ENCODE measurements at places on chromosomes 3 and 15.

DNA sequence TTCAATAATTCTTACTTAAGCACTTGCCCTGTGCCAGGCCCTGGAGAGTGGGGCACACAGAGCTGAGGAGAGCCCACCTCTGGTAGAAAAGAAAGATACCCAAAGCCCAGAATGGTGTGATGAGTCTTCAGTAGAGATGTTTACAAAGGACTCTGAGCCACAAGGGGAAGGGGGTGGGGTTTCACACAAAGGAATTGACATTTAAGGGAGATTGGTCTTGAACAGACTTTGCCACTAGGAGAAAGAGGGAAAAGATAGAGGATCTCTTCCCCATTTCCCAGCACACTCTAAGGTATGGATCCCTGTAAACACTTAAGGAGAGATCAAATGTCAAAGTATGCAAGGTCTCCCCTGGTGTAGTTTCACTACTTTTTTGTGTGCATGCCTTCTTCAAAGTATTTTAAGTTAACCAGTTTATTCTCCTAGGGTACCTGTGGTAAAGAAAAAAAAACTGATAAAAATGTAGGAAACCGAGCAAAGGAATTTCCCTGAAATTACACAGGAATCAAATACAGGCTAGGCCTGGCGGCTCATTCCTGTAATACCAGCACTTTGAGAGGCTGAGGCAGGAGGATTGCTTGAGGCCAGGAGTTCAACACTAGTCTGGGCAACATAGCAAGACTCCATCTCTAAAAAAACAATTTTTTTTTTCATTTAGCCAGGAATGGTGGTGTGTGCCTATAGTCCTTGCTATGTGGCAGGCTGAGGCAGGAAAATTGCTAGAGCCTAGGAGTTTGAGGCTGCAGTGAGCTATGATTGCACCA lies 117.6 kb upstream of the SKOR1 start:
- no peak for DNase-seq

GRCh38 chr15:98123834-98124233 lies 163.3 kb downstream of the ARRDC4 start:
- no peak for DNase-seq

- no peak for DNase-seq
Observed at GRCh38 chr3:167978071-167978470, 117.7 kb downstream of the GOLIM4 start.

- DNase-seq, result no peak
Observed at GRCh38 chr3:103787164-103787871, 1352.5 kb downstream of the ZPLD1 start.

GRCh38 chr3:191085091-191085490 lies 114.0 kb upstream of the OSTN start:
- DNase-seq, result no peak

DNA sequence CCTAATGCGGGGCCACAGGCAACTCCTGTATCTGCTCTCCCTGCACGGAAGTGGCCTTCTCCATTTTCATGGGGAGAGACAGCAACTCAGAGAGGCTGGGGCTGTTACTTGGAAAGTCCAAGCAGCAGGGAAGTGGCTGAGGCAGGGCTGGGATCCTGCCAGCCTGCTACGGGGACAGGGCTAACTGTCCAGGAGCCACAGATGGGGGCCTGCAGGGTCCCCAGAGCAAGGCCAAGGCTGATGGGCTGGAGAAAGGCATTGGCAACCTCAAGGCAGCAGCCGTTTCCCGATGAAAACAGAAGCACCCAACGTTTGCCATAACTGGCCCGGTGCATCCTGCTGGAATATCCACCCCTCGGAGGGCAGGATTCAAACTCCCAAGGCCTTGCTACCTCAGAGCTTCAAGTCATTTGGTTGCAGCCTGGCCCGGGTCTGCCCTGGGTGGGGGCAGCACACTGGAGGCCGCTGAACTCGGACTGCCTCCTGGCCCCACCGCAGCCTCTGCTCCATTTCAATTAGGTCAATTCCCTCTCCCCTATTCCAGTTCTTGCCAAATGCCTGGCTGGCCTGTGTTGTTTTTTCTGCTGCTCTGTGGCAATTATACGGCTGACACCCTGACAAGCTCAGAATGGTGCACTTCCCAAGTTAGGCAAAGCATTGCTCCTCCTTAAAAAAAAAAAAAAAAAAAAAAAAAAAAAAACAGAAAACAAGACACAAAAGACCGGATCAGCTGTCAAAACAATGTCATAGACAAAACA lies 143.5 kb downstream of the NUP210 start:
- no peak for DNase-seq

DNA sequence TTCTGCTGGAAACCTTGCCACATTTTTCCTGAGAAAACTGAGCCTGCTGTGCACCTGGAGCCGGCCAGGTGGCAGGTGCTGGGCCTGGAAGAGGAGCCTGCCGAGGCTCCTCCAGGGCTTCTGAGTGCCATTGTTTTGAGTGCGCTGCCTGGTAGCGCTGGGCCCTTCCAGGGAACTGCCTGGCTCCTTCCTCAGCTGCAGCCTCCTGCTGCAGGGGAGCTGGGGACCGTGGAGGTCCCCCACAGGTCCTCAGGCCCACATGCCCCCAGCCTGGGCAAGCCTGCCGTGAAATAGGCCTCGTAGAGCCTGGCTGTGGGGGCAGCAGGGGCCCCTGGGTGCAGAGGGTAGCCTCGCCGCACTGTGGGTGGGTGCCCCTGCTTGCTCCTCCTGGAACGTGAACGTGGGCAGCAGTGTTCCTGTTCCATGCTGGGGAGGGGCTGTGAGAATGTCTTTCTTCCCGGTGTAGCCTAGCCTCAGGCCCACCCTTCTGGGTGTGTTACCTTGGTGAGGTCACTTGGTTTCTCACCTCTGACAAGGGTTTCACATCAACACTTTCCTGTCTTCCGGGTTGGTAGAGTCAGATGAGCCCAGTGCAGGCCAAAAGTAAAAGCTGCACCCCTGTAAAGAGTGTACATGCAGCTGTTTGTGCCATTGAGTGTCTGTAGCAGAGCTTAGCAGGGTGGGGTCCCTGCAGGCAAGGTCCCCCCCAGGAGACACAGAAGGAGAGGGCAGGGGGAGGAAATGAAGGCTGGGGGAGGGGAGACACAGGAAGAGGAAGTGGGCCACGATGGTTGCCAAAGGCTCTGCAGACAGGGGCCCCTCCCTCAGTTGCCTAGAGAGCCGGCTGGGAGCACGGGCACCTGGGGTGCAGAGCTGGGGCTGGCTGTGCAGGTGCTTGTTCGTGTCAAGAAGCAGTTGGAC lies 34.5 kb downstream of the KLF13 start:
- DNase-seq, result peak; percentile 79

GRCh38 chr3:98778852-98779413 lies 15.8 kb downstream of the ST3GAL6 start:
- DNase-seq, result no peak

GRCh38 chr3:181851063-181851462 lies 139.3 kb downstream of the SOX2 start:
- DNase-seq, result no peak

DNA sequence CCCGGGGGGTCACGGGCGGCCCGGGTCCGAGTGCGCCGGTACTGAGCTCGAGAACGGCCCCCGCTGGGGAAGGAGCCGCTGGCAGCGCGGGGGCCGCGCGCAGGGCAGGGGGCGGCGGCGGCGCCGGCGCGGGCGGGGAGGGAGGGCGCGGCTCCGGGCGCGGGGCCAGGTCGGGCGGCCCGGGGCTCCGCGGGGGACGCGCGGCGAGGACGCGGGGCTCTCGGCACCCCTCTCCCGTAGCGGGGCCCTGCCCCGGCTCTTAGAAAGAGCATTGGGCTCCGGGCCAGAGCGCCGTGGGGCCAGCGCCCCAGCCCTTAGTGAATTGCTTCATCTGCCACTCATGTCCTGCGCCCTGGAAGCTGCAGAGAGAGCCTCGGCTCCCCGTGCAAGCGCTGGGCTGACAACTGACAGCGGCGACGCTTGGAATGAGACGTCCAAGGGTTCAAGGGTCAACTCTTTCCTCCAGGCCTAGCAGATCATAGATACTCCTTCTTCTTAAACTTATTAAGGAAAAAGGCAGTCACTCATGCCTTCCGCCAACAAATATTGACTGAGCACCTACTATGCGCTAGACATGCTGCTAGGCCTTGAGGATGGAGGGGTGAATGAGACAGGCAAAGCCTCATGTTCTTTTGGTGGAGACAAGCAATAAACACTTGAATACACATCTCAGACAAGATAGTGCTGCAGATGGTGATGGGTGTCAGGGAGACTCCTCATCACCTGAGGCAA lies 140.8 kb downstream of the SMAD6 start:
- DNase-seq, result no peak

DNA sequence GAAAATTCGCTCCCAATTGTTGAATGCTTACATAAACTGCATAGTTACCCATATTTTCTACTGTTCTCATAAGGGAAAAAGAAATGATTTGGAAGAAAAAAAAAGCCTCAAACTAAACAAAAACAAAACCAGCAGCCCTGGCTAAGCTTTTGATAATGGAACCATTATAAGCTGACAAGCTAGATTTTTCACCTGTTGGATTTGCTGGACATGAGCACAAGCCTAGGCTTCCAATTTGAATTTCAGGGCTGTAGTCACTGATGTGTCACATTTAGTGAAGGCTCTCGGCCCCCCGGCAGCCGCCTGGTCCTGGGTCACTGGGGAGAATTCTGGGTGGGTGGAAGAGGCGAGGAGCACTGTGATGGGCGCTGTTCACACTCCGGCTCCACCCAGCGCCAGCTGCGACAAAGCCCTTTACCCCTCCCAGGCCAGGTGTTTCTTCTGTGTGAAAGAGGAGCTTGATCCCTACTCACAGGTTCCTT lies 4.6 kb downstream of the FBXL22 start:
- no peak for DNase-seq

DNA sequence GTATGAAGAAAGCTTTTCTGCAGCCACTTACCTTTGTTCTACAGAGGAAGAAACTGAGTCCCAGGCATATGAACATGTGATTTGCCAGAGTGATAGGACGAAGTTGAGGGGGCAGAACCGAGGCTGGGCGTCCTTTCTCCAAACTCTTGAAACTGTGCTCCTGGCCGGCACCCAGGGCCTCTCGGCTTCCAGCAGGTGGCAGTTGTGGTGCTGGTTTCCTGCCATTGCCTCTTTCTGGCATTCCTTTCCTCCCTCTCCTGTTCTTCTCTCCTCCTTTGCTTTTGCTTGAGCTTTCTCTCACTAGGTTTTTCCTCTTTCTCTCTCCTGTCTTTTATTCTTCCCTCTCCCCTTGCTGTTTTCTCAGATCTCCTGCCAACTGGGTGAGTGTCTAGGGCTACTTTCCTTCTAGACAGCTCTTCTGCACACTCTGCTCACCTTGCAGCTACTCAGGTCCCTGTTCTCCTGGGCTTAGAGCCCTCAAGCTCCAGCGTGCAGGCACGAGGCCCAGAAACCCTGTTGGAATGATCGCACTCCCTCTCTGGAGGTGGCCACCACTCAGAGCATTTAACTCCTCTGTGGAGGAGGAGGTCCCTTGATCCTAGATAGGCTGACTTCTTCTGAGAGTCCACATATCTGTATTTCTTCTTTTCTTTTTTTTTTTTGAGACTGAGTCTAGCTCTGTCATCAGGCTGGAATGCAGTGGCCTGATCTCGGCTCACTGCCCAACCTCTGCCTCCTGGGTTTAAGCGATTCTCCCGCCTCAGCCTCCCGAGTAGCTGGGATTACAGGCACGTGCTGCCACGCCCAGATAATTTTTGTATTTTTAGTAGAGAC lies 26.2 kb downstream of the TRAK1 start:
- DNase-seq, result no peak

- DNase-seq, result no peak
Observed at GRCh38 chr15:51425517-51426040, 84.1 kb downstream of the GLDN start.

GRCh38 chr3:133384331-133385027 lies 15.4 kb upstream of the BFSP2 start:
- DNase-seq, result no peak

DNA sequence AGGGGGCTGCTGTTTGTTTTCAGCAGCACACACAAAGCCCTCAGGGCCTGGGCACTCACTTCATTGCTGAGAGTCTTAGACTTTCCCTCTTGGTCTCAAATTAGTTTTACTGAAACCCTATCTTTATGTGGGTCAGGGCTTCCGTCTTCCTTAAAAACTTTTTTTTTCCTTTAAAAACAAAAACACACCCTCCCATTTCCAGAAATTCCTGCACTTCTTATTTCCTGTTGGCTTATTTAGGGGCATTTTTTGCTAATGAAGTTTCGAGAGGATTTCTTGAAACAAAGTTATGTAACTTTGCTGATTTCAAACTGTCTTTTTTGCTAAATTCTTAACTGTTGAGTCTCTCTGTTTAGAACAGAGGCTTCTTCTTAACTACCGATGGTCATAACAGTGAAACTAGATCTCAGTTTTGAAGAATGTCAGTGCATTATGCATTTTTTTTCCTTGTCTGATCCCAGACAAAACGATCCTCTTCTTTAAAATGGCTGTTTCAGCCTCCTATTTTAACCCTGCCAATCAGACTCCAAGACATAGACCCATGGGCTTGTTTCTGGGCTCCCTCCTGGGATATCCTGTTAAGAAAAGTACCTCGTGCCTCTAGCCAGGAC lies 23.3 kb downstream of the ANAPC13 start:
- DNase-seq, result no peak

GRCh38 chr15:64247906-64248541 lies 85.2 kb upstream of the PPIB start:
- DNase-seq, result no peak

DNA sequence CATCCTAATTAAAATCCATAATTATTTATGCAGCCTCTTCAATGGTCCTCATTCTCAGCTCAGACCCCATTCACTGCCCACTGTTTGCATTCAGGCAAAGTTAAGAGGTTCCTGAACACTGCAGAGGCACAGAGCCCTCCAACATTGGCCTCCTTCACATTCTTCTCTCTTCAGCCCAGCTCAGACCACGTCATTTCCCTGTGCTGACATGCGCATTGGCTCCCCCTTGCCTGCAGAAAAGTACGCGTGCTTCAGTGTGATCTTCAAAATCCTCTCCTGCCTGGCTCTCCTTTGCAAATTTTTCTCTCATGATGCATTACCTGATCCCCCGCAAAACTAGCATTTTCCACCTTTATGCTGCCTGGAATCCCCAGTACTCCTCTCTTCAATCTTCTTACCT lies 552.3 kb downstream of the NTRK3 start:
- no peak for DNase-seq

- DNase-seq, result no peak
Observed at GRCh38 chr15:25733036-25733855, 129.9 kb downstream of the ATP10A start.

DNA sequence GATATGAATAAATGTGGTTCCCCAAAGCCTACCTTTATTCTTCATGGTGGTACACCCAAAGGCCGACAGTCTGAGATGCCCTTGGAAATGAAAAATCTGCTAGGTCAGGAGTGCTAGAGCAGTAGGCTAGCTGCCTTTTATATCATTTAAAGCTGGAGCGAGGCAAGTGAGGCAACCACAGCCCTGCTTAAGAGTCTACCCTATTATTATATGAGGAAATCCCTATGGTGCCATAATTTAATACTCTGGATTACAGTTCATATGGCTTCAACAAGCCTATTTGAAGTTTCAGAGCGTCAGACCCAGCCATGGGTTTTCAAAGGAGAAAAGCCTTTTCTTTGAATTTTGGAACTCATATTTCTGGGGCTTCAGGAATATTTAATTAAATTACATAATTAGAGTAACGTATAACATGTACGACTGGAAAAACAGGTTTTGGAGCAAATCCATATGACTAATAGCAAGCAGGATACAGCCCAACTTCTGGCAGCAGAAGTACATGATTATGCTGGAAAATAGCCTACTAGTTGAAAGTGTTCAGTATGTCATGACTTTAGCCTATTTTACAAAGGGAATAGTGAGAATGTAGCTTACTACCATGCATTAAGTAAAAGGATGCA lies 18.0 kb upstream of the SLTM start:
- DNase-seq, result no peak
